ENCODE measurements at places on chromosomes 2 and 18.

DNA sequence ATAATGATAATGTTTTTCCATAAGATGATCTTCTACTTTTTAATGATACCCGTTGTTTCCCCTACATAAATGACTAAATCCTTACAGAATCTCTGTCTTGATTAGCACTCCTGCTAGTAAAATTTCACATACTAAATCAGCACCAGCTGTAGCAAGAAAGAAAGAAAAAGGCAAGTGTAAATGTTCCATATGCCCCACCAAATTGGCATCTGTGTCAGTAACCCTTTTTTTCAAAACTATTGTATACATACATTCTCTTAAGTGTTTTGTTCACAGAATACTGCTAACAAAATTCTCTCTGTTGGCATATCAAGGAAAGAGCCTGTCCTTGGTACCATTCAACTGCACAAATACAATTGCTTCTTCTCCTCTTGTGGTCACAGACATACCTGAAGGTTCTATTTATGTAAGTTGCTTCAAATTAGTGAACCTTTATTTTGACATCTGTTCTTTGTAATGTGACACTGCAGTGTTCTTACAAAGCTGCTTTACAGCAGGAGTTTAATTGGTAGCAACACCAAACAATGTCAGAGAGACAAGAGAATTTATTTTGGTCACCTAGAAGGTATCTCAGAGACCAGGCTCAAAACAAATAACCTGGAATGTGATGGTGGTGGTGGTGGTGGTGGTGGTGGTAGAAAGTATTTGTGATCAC, 641.9 kb downstream of the ZEB2 start:
- DNase-seq, result no peak

DNA sequence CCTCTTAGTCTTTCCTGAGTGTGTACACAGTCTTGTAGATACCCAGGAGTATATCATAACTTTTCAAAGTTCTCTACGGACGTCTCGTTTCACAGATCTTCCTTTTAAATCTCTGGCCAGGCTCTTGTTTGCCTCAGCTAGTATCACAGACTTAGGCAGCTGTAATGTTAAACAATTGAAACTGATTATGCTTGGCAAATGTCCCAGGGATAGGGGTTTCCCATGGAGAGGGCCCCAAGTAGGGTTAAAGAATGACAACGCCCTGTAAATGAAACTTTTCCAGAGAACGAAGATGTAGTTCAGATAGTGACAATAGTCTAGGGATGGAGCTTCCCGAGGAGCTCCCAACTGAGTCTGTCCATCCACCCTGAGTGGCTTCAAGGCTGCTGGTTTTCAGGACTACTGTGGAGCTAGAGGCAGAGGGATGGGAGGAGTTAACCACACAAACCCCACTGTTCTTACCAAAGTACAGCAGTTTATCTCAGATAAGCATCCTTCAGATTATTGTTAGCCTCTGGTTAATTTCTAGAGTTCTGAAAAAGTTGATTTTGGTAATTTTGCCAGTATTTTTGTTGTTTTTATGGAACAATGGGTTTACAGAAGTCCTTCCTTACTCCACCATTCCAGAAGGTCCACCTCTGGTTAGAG, 9.1 kb downstream of the NEURL3 start:
- no peak for DNase-seq

DNA sequence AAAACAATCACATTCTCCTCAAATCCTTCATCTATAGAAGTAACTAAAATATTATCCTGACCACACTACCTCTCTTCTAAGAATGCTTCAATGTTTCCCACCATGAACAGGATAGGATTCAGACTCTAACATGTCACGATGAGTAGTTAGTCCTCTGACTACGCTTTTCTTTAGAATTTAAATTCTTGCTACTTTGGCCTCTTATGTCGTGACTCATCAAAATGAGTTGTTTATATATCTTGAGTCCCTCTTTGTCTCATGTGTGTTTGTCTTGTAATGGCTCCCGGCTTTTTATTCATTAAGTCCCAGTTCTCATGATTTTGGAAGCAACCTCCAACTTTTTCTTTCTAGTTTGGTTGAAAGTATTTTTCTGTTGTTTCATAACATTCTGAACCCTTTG, 1289.2 kb downstream of the DSC3 start:
- no peak for DNase-seq

GRCh38 chr2:203908066-203908796, 28.3 kb upstream of the ICOS start:
- DNase-seq, result no peak

- DNase-seq, result no peak
Observed at GRCh38 chr2:208320686-208321085, 54.6 kb downstream of the PIKFYVE start.

DNA sequence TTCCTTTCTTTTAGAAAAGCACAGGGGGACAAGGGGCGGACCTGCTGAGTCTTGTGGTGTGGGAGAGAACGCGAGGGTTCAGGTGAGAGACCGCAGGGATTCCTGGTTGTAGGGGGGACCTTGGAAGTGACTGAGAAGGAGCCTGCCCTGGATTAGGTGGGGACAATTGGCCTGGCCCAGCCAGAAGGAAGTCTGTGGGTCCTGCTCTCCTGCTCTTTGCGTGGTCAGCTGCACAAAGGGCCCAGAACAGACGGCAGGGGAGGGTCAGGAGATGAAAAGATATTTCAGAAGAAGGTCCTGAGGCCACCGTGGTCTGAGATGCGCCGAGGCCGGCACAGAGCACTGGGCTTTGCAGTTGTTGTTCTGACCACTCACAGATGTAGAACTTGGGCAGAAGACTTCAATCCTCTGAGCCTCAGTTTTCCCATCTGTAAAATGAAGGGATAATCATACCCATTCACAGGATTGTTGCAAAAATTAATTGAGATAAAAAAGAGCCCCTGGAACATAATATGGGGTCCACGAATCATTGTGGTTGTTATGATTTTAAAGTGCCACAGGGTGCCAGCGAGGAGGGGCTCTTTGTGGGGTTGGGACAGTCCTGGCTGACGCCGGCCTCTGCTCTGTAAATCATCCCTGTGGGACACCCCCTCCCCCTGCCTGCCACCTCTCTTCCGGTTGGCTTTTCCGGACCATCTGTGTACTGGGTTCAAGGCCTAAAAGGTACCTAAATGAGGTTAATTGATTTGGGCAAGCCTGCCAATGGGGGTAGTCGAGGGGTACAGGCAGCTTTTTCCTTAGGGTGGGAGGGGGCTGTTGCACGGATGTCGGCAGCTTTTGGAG, 1.8 kb downstream of the LPIN1 start:
- DNase-seq, result no peak
